ENCODE measurements at places on chromosomes 5 and 9.

DNA sequence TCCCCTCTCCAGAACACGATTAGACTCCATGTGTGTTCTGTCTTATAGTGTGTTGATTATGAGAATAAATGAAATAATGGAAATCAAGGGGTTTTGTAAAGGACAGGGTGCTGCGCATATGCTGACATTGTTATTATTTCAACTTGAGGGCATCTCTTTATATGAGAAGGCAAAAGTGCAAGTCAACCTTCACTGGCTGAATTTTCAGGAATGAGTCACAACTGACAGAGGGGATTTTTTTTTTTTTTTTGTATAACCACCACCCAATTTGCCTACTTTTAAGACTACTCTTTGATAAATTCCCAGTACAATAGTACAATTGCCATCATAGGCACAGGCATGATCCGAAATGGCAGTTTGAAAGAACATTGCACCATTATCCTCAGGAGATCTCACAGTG, 419.2 kb upstream of the NMUR2 start:
- no peak for DNase-seq

DNA sequence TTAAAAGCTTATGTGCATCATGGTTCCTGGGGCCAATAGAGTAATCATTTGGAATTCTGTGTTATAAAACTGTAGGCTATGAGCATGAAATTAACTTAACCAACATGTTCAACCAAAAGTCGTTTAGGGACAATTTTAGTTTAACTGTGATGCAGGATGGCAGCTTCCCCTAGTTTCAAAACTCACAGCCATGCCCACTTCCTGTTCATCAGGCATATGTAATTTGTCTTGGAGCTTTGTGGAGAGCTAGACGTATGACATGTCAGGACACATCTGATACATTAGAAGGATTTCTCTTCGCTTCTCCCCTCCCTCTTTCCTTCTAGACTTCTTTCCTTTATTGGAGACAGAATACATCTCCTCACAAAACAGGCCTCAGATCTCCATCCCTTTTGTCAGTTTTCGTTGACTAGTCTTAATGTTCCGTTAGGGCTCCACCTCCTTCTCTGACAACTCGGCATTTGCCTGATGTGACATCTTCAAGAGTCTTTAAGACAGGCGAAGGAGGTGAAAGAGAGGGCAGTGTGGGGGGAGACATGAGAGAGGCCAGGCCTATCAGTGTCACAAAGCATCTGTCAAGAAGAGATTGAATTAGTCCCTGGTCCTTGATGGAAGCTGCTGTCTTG, 176.0 kb downstream of the MSX2 start:
- no peak for DNase-seq

DNA sequence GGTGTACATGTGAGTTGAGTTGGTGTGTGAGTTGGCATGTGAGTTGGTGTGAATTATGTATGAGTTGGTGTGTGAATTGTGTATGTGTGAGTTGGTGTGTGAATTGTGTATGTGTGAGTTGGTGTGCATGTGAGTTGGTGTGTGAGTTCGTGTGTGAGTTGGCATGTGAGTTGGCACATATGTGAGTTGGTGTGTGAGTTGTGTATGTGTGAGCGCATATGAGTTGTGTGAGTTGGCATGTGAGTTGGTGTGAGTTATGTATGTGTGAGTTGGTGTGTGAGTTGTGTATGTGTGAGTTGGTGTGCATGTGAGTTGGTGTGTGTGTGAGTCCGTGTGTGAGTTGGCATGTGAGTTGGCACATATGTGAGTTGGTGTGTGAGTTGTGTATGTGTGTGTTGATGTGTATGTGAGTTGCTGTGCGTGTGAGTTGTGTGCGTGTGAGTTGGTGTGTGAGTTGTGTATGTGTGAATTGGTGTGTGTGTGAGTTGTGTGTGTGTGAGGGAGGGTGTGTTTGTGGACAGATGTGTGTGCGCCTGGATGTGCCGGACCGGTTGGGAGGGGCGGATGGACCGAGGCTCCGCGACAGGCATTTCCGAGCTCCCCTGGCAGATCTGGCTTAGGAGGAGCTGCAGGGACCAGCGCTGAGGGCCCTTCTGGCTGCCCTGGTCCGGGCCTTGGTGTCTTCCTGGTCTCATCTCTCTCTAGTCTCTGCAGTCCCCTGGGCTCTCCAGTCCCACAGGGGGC, 162.5 kb upstream of the IER5L start:
- DNase-seq: no peak

GRCh38 chr9:16461851-16462250, 408.6 kb downstream of the BNC2 start:
- no peak for DNase-seq

DNA sequence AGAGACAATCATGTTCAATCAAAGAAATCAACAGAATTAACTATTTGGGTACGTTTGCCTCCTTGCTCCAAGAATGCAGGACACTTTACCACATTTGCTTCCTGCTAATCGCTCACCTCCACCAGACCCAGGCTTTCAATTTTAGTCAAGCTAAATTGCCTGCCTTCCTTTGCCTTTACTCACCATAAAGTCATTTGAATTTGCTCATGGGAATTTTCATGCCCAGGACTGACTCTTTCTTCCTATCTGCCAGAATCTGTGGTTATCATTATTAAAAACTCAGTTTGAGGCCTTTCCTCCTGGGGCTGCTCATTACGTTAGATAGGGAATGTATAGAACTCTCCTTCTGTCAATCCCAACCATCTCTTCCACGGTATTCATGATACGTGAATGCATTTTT, 1935.3 kb upstream of the WWC1 start:
- no peak for DNase-seq

GRCh38 chr9:33130961-33131789, 36.0 kb downstream of the B4GALT1 start:
- peak; percentile 95 for DNase-seq

- DNase-seq: no peak
Observed at GRCh38 chr5:150410524-150411244, 2.0 kb downstream of the CD74 start.

DNA sequence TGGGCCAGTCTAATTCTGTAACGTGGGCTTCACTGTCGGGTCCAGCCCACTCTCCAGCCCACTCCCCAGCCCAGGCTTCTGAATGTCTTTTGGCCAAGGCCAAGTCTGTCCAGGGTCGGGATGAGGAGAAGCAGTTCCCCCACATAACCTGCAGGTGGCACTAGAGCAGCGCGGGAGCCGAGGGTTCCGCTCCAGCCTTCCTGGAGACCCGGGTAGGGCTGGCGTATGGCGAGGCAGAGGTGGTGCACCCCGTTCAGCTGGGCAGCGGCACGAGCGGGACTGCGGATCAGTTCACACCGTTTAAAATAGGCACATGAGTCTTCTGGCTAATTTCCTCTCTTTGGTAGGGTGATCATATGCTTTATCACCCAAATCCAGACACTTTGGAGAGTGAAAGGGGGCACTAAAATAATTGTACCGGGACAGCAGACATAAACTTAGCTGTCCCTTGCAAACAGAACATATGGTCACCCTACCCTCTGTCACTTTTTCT, 185.9 kb downstream of the MSX2 start:
- DNase-seq: no peak

DNA sequence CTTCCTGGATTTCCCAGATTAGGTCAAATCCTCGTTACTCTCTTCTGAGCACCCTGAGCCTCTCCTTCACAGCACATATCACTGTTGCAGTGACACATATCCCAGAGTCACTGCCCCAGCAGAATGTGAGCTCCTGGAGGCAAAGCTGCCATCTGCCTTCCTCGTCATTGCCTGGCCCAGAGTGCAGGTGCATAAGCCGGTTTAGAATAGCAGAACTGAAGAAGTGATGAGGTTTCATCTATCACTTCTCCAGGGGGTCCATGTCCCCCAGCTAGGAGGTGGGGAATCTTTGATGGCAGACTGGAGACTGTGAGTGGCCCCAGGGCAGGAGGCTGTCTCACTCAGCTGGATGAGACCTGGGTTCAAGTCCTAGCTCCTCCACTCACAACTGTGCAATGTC, 25.8 kb downstream of the NIPAL4 start:
- no peak for DNase-seq

GRCh38 chr5:115510145-115510645, 34.4 kb downstream of the FEM1C start:
- DNase-seq: no peak

- no peak for DNase-seq
Observed at GRCh38 chr9:35164711-35165110, 2.9 kb downstream of the UNC13B start.

DNA sequence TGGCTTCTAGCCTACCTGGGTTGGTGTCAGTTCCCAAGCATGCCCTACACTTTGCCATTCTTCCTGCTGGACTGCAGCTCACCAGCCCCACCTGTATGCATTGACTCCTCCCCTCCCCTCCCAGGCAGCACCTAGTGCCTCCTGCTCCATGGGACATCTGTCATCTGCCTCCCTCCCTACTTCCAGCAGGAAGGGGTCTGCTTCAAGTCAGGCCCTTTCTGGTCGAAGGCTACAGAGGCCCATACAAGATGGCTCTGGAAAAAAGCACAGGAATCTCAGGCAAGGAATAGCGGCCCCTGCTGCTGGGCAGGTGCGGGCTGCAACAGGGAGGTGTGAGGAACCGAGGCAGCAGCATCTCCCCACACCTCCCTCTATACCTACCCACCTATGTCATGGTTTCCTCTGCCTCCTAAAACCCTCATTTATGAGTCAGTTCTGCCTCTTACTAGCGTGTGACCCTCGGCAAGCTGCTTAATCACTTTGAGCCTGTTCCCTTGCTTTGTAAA, 19.7 kb downstream of the WWC1 start:
- DNase-seq: peak; percentile 16

- no peak for DNase-seq
Observed at GRCh38 chr9:4117835-4118610, 181.8 kb downstream of the GLIS3 start.

GRCh38 chr5:14068136-14068535, 75.0 kb upstream of the TRIO start:
- no peak for DNase-seq

- no peak for DNase-seq
Observed at GRCh38 chr9:136553581-136553980, 7.7 kb upstream of the NOTCH1 start.

DNA sequence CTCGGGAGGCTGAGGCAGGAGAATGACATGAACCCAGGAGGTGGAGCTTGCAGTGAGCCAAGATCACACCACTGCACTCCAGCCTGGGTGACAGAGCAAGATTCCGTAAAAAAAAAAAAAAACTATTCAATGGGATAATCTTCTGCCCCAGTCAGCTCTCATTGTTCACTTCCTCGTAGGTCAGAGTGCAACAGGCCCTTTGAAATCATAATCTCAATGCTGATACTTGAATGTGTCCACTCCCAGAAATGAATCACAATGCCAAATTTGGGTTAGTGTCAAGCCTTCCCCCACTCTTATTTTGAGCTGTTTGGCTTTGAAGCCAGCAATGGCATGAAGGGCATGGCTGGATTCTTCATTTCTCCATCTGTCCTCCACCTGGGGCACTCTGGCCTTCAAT, 610.3 kb upstream of the KLF4 start:
- no peak for DNase-seq

Data from DMS79 (cell line).